ENCODE measurements at places on chromosomes 2 and 18. TPM values are rescaled to one million over a fixed set of nuclear protein-coding genes. Genes with fewer than 3 reads are reported as not detected.

GRCh38 chr2:164903204-164903603 lies 52.1 kb downstream of the SLC38A11 start:
- DNase-seq: no peak

GRCh38 chr2:240250150-240250984 lies 109.9 kb upstream of the OTOS start:
- no peak for DNase-seq

RASGRP3 gene
- 3.6 TPM for total RNA-seq

GRCh38 chr2:152890736-152891135 lies 172.3 kb downstream of the ARL6IP6 start:
- DNase-seq: no peak
